Right ventricle myocardium inferior (tissue), 1 donor: ENCODE measurements at places on chromosomes 11 and 22.
A peak's percentile ranks its signal among the peaks of the same experiment; 100 is the strongest.

- no peak for DNase-seq
These were observed 27.3 kb upstream of the TMEM41B start for GRCh38 chr11:9341638-9342178.

DNA sequence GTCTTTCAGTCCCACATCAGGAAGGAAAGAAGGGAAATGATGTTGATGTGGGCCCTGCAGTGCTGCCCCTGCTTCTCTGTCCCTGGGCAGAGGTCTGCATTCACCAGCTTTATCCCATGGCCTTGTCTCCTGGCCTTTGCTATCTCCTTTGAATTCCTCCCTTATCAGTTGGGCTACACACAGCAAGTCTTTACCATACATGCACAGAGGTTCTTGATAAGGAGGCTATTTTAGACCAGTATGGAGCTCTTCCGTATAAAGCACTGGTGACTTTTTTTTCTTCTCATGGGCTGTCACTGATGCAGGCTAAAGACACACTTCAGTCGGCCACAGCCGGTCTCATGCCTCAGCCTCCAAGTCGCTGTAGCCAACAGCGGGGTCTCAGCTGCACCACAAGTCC lies 20.2 kb downstream of the MYO18B start:
- no peak for DNase-seq

DNA sequence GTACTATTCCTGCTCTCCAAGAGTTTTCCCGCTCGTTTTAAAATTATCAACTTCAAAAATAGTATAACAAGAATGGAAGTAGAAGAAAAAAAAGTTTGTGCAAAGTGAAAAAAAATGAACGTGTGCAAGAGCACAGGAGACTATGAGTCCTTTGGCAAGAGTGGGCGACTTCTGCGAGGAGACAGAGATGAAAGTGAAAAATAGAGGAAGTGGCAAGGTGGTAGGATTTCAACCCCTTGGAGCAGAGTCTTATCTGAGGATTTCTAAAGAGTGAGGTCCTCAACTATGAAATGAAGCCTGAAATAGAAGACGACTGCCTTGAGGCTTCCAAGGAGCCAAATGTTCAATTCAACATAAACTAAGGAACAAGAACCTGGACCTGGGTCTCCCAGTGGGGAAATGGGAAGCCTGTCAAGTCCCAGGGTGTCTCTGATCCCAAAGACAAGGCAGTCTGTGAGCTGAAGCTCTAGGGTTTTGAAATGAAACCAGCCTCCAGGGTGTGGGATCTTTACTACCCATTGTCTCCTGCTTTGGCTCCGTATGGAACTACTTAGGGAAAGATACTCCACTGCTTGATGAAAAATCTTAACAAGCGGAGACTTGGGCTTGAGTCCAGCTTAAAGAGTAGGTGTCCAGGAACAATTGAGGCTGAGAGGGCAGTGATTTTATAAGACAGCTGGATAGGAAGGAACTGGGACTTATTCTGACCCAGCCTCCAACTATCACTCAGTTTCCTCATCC lies 4.8 kb downstream of the P4HA3 start:
- no peak for DNase-seq

DNA sequence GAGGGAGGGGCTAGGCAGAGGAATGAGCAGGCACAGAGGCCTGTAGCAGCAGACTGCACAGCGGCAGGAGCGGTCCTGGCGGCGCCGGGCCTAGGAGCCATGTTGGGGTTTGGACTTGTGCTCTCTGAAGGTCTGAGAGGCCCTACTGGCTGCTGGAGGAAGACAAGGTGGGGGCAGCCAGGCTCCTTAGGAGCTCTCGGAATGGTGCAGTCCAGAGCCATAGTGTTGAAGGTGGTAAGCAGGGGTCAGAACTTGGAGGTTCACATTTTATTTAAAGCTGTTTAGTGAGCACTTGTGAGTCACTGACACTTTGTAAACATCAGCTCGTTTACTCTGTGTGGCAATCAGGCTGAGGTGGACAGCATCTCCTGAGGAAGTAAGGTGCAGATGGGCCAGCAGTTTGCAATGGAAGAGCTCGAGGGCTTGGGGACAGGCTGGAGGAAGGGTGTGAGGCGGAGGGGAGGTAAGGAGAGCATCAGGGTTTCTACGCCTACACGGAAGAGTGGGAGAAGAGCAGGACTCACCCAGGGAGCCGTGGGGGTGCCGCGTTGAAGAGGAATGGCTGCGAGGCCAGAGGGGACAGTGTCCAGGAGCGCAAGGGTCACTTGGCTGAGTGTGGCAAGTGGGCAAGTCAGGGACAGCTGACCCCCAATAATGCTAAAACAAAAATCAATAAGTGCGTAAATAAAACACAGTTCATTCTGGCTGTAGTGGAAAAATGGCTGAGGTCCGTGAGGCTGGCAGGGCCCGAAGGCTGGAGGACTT lies 10.0 kb upstream of the TMEM191C start:
- DNase-seq, result no peak

GRCh38 chr11:10397226-10397987 lies 57.7 kb upstream of the AMPD3 start:
- DNase-seq, result no peak

DNA sequence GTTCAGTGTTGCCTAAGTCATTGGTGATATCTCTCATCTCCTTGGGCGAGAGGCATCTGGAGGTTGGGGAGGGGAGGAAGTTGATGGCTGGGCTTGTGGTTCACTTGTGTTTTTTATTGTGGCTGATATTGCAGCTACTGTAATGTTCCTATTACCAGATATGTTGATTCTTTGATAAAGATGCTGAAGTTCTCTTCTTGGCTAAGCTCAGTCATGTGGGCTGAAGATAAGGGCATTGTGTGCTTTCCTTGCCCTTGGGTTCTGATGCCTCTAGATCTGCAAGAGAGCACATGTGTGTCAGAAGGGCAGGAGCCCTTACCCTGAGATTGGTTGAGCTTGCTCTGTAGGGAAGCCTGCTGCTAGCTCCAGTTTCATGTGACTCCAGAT lies 12.0 kb downstream of the STX3 start:
- no peak for DNase-seq

GRCh38 chr11:72239849-72240460 lies 4.0 kb downstream of the PHOX2A start:
- DNase-seq, result peak; percentile 86

DNA sequence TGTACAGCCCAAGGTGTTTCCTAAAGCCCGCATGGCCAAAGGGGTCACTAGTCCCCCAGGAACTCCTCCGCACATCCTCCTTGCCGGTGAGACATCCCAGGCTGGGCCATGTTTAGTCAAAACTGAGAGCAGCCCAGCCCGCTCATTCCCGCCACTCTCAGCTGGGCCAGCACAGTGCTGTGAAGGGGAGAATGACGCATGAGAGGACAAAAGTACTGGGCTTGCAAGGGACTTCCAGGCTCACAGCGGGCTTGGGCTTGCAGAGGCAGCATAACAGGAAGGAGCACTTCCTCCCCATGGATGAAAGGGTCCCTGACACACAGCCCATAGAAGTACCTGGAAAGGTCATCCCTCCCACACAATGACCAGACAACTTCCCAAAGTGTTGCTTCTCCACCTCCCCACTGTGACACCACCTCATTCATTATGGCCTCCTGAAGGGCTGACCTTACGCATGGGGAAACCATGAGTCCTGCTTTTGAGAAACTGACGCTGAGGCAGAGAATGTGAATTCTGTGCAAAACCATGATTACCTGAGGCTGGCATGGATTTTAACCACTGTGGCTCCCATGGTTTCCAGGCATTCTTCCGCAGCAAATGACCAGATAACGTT lies 19.1 kb downstream of the ETS1 start:
- DNase-seq, result no peak

DNA sequence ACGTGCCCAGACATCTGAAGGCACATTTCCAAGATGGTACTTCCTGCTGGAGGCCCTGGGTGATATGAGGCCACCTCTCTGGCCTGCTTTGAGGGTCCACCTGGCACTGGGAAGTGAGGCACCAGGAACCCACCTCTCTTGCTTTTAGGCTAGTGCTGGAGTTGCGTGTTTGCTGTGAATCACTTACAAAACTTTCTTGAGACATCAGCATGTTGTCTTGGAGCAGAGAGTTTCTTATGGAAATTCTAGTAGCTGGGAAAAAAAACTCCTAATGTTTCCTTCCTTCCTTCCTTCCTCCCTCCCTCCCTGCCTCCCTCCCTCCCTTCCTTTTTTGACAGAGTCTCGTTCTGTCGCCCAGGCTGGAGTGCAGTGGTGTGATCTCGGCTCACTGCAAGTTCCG lies 341.3 kb downstream of the MIAT start:
- DNase-seq, result no peak

DNA sequence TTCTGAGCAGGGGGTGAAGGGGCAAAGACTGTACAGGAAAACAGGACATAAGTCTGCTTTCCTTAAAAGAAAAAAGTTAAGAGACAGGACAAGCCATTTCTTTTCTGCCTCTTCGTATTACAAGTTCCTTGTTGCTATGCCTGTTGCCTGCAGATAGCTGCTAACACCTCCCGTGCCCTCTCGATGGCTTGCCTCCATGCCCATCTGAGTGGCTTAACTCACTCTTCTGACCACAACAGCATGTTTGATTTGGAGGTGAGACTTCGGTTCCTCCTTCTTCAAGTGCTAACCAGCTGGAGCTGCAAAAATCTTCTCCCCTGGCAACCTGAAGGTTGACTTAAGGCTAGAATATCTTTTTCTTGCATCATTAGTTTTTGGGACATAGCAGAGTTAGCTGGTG lies 103.1 kb downstream of the PRR5L start:
- no peak for DNase-seq

GRCh38 chr11:2445746-2446551 lies 1.1 kb downstream of the KCNQ1 start:
- no peak for DNase-seq

DNA sequence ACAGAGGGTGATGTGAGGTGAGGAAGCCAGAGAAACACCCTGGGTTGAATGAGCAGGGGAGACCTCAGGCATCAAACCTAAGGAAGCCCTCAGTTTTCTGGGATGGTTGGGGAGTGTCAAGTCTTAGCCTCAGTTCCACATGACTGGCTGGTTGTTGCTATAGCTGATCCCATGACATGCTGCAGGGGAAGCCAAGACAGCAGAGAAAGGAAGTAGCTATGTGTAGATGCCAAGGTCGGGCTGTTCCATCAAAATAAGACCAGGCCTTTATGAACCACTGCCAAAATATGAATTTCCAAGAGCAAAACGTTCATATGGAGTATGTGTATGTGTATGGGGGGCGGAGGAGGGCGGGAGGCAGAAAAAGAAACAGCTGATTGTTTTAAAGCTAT lies 11.6 kb downstream of the CD59 start:
- DNase-seq, result peak; percentile 54

DNA sequence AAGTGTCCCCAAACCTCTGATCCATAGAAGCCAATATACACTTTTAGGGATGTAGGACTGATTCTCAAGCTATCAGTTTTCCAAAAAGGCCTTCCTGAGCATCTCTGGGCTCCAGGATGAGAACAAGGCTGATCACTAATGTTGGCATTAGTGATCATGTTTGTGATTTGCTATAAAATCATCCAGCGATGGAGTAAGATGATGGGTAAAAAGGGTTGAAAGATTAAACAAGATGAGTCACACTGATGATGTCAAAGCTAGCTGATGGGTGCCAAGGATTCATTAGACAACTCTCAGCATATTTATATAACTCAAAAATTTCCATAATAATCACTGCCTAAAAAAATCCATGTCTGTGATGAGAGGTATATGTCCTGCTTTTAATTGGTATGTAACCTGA lies 42.8 kb downstream of the ZNF280B start:
- no peak for DNase-seq

DNA sequence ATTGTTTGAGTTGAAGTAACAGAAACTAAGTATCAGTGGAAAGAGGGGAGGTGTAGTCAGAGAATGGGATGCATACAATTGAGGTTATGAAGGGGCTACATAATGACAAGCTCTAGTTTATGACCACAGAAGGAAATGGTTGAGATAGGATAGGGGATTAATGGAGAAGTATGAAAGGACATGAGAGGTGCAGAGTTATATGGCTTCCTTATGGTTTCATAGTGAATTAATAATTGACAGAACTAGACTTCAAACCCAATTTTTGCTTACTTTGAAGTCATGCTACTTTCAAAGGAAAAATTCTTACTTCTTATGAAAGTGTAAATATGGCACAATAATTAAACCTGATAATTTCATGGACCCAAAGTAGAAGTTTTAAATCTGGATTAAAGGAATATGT lies 340.3 kb upstream of the LRRC4C start:
- no peak for DNase-seq

GRCh38 chr11:57598831-57599155 lies 1.3 kb downstream of the SERPING1 start:
- no peak for DNase-seq

GRCh38 chr11:113974741-113975470 lies at the start of gene HTR3A:
HTR3A (plus strand) TSS chr11:113975108; CDS start chr11:113975326, 218 bp downstream.
- peak; percentile 78 for DNase-seq

GRCh38 chr11:127390465-127390864 lies 389.9 kb upstream of the KIRREL3 start:
- no peak for DNase-seq

DNA sequence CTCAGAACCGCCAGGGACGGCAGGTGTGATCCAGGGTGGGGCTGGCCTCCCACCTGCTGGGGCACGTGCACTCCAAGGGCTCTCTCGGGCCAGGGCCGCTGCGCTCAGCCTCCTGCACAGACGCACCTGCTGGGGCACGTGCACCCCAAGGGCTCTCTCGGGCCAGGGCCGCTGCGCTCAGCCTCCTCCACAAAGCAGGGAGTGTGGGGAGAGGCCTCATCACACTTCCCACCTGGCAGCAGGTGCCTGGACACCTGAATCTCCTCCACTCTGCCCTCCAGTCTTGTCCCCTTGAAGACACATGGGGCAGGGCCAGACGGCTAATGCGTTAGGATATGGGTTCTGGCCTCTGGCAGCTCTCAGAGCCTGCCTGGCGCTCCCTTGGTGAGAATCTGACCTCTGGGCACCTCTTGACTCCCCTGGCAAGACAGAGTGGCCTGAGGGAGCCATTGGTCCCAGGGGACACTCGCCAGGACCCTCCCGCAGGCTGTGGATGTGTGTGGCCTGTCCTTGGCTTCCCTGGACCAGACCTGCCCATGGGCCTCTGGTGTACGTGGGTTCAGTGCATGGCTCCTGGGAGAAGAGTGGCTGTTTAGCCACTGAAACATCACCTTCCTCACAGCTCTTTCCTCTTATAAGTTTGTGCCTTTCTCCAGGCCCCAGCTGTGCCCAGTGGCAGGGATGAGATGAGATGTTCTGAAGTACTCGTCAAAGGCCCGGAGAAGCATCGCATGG lies 73.5 kb downstream of the BRD1 start:
- DNase-seq, result no peak

- DNase-seq, result no peak
These were observed 340.5 kb upstream of the B3GAT1 start for GRCh38 chr11:134752526-134752925.
